ENCODE measurements at places on chromosomes 4 and X. TPM values are rescaled to one million over a fixed set of nuclear protein-coding genes. Genes with fewer than 3 reads are reported as not detected.
A peak's percentile ranks its signal among the peaks of the same experiment; 100 is the strongest.

- H3K4me3 ChIP-seq, result no peak overlapping the region
- no peaks in the 10 kb centered on the region for H3K36me3 ChIP-seq
- no peak overlapping the region for H3K27ac ChIP-seq
- H3K4me1 ChIP-seq, result no peaks in the 10 kb centered on the region
- H3K27me3 ChIP-seq, result no peaks in the 10 kb centered on the region
Measured at GRCh38 chr4:53037892-53038291, 175.8 kb downstream of the RASL11B start.

GRCh38 chrX:55357236-55357635 lies 92.5 kb upstream of the PAGE3 start:
- H3K27me3 ChIP-seq, result no peaks in the 10 kb centered on the region
- H3K4me1 ChIP-seq, result no peaks in the 10 kb centered on the region

GRCh38 chr4:166128403-166128802 lies 255.4 kb downstream of the TLL1 start:
- no peaks in the 10 kb centered on the region for H3K4me1 ChIP-seq
- H3K4me3 ChIP-seq, result no peak overlapping the region

DNA sequence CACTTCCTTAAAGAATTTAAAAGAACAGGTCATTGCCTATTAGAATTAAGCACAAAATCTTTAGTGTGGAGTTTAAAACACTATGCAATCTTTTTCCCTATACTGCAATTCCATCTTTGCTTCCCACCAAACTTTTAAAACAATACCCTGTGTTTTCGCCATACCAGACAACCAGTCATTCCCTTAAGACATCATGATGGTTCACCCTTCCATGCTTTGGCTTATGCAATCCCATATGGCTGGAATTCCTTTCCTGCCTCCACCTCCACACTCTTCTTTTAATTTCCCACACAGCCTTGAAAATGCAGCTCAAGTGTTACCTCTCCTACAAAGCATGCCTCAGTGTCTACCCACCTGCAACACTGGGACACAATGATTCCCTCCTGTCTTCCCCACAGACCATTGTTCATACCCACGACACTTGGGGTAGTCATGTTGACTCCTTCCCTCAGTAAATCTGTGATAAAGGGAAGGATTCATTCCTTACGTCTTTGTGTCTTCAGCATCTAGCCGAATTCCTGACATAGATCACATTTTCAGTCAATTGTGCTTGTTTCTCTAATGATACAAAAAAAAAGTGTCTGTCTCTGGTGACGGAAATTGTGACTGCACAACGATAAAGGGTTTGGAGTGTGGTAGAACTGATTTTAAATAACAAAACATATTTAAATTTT lies 166.3 kb downstream of the FNIP2 start:
- no peak overlapping the region for H3K4me3 ChIP-seq
- H3K4me1 ChIP-seq, result no peaks in the 10 kb centered on the region
- no peaks in the 10 kb centered on the region for H3K36me3 ChIP-seq
- no peaks in the 10 kb centered on the region for H3K27me3 ChIP-seq
- DNase-seq, result no peak

- no peaks in the 10 kb centered on the region for H3K4me1 ChIP-seq
- no peak overlapping the region for H3K4me3 ChIP-seq
Measured at GRCh38 chr4:186537843-186538521, 17.4 kb downstream of the MTNR1A start.

- no peak overlapping the region for H3K27ac ChIP-seq
- H3K4me1 ChIP-seq, result no peaks in the 10 kb centered on the region
- no peak for DNase-seq
- no peaks in the 10 kb centered on the region for H3K36me3 ChIP-seq
- H3K27me3 ChIP-seq, result no peaks in the 10 kb centered on the region
- no peak overlapping the region for H3K4me3 ChIP-seq
Measured at GRCh38 chrX:78024349-78025059, 55.1 kb upstream of the PGAM4 start.

- peak overlapping the region; percentile 23 for H3K27ac ChIP-seq
- H3K27me3 ChIP-seq, result no peaks in the 10 kb centered on the region
Measured at GRCh38 chrX:23840674-23841073, 57.7 kb downstream of the SAT1 start.

DNA sequence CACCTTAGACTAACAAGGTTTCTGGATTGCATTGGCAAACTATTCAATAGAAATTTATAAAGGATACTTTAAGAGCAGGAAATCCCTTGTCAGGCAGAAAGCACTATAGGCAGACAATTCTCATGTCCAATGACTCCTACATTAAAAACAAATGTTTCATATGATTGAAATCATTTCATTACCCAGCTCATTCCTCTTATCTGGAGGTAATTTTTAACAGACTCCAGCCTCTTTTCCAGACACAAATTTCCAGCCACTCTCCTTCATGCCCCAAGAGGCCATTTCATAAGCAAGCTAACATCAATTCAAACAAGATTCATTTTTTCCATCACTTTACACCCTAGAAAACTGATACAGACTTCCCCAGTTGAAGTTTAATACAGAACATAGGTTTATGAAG lies 495.1 kb upstream of the FRG1 start:
- H3K4me1 ChIP-seq, result no peaks in the 10 kb centered on the region
- H3K27ac ChIP-seq, result no peak overlapping the region
- no peaks in the 10 kb centered on the region for H3K36me3 ChIP-seq
- no peak overlapping the region for H3K4me3 ChIP-seq

DNA sequence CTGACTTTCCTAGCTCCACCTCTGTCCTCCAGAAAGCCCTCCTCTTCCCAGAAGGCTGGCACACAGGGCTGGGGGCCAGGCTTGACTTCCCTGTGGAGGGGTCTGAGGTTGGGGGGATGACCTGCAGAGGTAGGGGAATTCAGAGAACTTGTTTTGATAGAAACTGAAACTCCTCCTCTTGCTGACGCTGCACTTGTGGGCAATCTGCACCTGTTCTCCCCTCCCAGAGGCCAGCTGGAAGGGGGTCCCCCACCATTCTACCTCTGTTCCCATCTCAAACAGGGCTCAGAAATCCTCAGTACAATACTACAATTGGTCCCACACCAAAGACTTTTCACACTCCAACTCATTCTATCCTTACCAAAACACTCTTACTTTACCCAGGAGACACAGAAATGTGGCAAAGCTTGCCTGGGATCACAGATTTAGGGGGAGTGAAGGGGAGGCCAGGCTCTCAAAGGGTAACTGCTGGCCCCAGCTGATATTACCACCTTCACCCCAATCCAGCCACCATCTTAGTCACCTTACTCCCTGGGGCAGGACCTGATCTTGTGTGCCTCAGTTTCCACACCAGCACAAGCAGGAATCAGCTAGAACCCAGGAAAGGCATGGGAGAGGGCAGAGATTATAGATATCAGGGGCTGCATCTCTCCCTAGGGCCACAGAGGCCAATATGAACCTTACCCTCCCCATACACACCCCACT lies 18.5 kb downstream of the OTUD5 start:
- no peaks in the 10 kb centered on the region for H3K4me1 ChIP-seq
- H3K36me3 ChIP-seq, result peaks cover 10% of the 10 kb centered on the region
- DNase-seq, result no peak

SAGE1 gene
- not detected for total RNA-seq

SLC10A6 gene
- 5.6 TPM for total RNA-seq

C4orf50 gene
- total RNA-seq, result not detected

Measured in thyroid gland (tissue), 4 donors.